ENCODE measurements at places on chromosomes 11 and 22.

GRCh38 chr11:64356498-64357411 lies 2.2 kb upstream of the RPS6KA4 start:
- DNase-seq: no peak

DNA sequence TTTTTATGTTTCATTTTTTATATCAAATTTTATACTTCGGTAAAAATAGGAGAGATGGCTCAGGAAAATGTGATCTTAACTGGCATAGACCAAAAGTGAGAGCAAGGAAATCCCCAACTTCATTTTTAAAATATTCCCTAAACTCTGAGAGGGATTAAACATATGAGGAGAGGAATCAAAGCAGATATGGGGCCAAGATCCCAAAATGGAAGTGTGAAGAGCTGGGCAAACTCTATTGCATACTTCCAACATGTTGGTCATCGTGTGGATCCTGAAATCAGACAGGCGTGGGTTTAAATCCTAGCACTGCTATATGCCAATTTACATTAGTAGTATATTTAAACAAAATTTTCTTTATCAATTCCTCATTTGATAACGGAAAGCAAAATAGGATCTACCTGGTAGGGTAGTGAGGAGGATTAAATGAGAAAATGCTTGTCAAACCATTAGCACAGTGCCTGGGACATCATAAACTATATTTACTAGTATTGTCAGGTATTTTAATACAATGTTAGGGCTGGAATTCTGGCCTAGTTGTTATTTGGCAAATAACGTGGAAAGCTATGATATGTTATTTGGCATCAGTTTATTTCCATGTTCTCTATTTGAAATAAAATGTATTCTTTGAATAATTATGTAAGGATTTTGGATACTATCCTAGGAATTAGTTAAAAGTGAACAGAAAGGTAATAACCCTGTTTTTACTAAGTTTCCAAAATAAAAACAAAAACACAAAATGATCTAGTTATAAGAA lies 392.8 kb upstream of the CCDC90B start:
- no peak for DNase-seq

DNA sequence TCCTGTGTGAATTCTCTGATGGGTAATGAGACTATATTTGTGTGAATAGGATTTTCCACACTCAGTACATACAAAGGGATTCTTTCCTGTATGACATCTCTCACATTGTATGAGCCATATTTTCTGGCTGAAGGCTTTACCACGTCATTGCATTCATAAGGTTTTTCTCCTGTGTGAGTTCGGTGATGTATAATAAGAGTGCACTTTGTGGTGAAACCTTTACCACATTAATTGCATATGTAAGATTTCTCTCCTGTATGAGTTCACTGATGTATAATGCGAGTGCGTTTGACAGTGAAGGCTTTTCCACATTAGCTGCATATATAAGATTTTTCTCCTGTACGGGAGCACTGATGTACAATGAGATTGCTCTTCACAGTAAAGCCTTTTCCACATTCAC lies 455.4 kb upstream of the CNTN5 start:
- no peak for DNase-seq

DNA sequence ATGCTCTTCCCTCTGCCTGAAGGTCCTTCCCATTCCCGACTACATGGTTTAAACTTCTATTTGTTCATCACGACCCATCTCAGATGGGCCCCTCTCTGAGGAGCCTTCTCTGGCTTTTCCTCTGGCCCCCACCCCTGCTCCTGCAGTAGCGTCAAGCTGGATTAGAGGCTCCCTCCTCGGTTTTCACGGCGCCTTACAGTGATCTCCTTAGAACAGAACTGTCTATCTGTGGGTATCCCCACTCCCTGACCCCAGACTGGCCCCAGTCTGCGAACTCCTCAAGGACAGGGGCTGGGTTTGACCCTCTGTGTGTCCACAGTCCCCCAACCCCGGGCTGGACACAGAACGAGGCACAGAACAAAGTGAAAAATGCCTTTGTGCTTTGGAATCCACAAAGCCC lies 2.8 kb downstream of the PLEKHB1 start:
- no peak for DNase-seq

DNA sequence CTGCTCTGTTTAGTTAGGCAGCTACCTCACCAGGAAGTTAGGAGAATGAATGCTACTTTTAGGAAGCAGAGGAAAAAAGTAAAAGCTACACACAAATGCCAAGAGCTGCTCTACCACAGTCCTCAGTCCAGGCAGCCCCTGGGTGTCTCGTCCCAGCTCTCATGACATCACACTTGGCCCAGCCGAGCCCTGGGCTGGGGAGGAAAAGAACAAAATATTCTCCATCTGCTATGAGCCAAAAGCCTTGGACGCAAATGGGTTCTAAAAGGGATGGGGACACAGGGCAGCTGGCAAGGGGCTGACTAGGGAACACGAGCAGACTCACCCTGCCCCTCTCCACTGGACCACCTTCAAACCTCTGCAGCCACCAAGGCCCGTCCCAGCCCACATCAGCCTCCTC lies 26.1 kb downstream of the TMEM184B start:
- peak; percentile 61 for DNase-seq

DNA sequence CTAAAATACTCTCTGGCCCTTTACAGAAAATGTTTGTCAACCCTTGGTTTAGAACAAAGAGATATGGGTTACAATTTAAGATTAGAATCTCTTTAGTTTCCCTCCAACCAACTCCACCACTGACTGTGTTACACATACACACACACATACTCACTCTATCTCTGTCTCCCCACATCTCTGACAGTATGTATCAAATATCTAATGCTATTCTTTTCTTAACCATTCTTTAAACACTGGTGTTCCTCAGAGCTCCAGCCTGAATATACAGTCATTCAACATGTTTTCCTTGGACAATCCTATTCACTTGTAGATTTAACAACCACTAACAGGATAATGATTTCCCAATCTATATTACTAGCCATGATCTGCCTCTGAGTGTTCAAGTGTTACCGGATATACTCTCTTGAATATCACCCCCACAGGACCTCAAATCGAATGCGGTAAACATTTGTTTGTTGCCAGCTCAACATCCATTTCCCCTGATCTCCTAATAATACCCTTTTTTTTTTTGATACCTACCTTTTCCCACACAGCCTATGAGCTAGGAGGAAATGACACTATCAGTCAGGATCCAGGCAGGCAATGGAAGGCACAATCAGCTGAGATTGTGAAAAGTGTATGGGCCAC lies 6.1 kb downstream of the MPZL3 start:
- DNase-seq: no peak

DNA sequence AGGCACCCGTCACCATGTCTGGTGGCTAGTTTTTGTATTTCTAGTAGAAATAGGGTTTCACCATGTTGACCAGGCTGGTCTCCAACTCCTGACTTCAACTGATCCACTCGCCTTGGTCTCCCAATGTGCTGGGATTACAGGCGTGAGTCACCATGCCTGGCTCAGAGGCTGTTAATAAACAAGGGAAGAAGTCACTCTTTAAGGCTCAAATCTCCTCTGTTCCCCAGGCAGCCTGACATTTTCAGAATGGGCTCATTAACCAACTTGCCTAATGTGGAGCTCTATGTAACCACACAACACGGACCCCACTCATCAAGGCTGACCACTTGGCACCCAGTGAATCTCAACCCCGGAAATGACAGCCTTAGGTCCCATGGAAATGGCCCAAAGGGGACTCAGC lies 24.1 kb downstream of the APOL3 start:
- no peak for DNase-seq

DNA sequence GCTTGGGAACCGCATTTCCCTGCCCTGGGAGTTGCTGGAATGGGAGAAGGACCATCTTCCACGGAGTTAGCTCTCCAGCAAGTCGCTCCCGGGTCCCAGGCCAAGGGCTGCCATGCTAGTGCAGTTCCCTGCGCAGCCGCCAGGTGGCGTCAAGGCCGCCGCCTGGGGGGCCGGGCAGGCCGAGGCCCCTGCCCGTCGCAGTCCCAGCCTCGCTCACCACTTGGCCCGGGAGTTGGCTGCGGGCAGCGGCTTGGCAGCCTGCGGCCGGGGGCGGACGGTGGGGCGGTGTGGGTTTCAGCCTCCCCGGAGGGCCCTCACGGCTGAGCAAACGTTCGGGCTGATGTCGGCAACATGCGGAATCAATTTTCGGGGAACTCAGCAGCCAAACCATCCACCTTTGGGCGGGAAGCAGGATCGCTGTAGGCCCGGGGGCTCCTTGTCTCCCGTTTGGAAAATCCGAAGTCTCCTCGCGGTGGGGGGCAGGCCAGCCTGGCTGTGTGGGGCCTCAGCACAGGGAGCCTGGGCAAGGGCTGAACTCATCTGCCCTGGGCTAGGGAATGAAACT lies 415.1 kb downstream of the SOX6 start:
- DNase-seq: no peak

Measured in frontal cortex (tissue), 4 donors.